ENCODE measurements at places on chromosomes 3 and 15. TPM values are rescaled to one million over a fixed set of nuclear protein-coding genes. Genes with fewer than 3 reads are reported as not detected.

The SMCO1 gene
- polyA plus RNA-seq = 1.7 TPM

The LMAN1L gene
- polyA plus RNA-seq = not detected

The SAMD7 gene
- polyA plus RNA-seq = not detected

The PDCD10 gene
- polyA plus RNA-seq = 56.9 TPM

DNA sequence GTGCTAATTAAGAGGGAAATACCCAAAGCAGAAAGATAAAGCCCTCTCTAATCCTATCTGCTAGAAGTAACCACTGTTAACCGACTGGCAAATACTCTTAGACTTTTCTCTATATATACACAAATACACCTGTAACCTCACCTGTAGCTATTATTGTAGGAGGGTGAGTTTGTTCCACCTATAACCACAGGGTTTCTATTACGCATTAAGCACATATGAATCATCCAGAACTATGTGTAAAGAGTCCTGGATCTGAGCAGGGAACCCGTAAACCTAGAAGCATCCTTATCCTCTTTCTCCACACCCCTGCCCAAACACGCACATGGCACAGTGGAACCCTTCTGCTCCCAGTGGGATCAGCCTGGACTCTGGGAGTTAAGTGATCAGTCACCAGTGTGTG, 172.8 kb upstream of the C2CD4B start:
- H3K27me3 ChIP-seq = peaks cover 42% of the 10 kb centered on the region
- H3K27ac ChIP-seq = no peak overlapping the region
- peaks cover 5% of the 10 kb centered on the region for H3K4me1 ChIP-seq
- no peak for DNase-seq
- no peak overlapping the region for H3K4me3 ChIP-seq

All from cardiac muscle cell (in vitro differentiated cells and primary cell).